ENCODE measurements at places on chromosomes 7 and 10.

DNA sequence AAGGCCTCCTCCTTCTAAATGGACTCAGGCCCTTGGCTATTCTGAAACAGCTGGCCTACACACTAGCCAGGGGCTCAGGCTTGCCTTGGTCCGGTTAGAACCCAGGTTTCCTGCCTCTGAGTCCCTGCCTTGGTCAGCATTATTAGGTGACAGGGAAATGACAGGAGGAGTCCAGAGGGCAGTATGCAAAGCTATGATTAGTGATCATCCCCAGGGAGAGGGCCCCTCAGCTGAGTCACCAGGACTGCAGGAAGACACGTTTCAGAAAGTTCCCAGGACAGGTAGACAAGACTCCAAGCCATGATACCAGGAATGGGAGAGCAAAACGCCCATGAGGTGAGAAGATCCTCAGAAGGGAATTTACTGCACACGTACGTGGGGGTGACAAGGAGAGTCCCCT lies 301.1 kb upstream of the COBL start:
- no peak for DNase-seq

DNA sequence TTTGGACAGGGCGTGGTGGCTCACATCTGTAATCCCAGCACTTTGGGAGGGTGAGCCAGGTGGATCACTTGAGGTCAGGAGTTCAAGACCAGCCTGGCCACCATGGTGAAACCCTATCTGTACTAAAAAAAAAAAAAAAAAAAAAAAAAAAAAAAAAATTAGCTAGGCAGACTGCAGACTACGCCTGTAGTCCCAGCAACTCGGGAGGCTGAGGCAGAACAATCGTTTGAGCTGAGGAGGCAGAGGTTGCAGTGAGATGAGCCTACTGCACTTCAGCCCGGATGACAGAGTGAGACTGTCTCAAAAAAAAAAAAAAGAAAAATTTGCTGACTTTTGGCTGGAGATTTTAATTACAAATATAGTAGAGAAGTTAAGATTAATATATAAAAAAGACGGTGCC lies 104.0 kb downstream of the HIPK2 start:
- DNase-seq = no peak

DNA sequence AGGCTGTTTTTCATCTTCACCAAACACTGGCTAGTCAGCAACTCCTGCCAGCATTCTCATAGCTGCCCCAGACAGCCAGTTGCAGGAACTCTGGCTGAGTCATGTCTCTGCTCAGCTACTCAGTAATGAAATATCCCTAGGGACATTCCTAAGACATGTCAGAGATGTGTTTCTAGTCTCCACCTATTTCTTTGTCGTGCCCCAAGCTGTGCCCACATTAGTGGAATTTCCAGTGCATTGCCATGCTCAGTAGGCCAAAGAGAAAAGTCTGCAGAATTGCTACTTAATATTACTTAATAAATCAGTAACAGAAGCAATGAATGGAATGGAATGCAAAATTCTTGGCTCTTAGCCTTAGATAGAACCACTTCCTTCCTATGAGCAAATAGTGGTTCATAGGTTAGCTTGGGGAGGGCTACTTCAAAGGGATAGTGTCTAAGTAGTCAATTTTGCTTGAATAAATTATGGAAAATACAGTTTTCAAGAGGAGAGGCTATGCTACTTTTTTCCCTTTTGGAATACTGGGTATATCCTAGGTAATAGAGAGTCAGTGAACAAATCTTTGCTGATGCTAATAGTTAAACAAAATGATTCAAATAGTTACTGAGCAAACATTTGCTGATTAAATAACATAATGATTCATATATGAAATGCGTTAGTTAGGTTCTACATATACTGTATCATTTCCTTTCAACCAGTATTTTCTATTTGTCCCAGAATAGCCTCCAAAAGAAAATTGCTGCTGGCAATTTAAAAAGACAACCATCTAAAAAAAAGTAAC lies 23.6 kb upstream of the SEMA3C start:
- no peak for DNase-seq

DNA sequence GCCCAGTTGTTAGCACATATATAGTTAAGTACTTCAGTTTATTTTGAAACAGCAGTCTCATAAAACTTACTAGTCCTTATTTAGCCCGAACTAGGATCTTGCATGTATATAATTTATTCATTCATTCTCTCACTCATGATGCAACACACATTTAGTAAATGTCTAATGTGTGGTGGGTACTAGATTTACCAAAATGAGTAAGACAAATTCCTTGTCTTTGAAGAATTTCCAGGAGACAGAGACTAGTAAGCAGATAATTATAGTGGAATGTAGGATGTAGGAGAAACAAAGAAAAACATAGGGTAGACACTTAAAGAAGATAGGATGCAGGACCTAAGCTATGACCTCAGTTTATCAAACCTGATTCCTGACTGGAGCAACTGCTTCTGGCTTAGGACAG lies 120.2 kb upstream of the AMPH start:
- no peak for DNase-seq

GRCh38 chr7:29946428-29947186 lies 43.0 kb downstream of the SCRN1 start:
- DNase-seq = no peak

- no peak for DNase-seq
Measured at GRCh38 chr10:111425459-111425858, 348.6 kb downstream of the ADRA2A start.

DNA sequence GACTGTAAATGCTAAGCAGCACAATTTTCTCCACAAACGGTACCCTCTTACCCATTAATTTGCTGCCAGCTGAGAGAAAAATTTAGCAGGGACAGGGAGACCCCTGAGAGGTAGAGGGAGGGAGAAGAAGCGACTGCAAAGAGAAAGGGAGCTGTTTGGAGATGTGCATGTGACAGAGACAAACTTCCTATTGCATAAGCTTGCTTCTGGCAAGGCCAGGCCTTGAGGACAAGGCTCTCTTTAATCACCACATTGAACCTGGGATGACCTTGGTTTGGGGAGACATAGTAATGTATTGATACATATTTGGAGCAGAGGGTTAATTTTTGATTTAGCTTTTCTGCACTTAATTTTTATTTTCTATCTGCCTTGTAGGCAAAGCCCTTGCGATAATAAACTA lies 31.1 kb upstream of the HIBADH start:
- no peak for DNase-seq

- no peak for DNase-seq
Measured at GRCh38 chr7:2681929-2682799, 5.8 kb upstream of the AMZ1 start.

DNA sequence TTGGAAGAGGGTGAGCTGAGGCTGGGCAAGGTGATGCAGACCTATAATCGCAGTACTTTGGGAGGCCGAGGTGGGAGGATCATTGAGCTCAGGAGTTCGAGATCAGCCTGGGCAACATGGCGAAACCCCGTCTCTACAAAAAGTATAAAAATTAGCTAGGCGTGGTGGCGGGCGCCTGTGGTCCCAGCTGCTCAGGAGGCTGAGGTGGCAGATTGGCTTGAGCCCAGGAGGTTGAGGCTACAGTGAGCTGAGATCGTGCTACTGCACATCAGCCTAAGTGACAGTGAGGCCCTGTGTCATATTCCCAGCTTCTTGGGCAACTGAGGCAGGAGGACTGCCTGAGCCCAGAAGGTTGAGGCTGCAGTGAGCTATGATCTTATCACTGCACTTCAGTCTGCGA lies 13.6 kb downstream of the BMPR1A start:
- DNase-seq = no peak

- no peak for DNase-seq
Measured at GRCh38 chr10:10538326-10538725, 479.3 kb upstream of the CELF2 start.

- no peak for DNase-seq
Measured at GRCh38 chr10:129962872-129963640, 1.0 kb downstream of the EBF3 start.

GRCh38 chr7:55992346-55992745 lies 28.0 kb downstream of the NIPSNAP2 start:
- DNase-seq = no peak

GRCh38 chr7:16315280-16315679 lies 106.1 kb downstream of the CRPPA start:
- no peak for DNase-seq

DNA sequence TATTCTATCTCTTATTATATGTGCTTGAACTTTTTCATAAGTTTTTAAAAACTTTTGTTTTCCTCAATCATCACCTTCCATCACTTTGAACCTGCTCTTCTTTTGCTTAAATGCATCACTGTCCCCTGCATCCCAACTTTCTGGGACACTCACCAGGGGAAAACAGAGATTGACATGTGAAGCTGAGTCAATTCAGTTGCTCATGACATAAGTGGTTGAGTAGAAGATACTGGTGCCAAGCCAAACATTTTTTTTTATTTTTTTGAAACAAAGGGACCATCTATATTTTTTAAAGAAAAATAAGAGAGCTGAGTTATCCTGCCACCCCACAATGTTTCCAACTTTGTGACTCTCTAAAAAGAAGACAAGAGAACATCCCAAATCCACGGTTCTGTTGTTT lies 61.8 kb upstream of the AHR start:
- DNase-seq = no peak

DNA sequence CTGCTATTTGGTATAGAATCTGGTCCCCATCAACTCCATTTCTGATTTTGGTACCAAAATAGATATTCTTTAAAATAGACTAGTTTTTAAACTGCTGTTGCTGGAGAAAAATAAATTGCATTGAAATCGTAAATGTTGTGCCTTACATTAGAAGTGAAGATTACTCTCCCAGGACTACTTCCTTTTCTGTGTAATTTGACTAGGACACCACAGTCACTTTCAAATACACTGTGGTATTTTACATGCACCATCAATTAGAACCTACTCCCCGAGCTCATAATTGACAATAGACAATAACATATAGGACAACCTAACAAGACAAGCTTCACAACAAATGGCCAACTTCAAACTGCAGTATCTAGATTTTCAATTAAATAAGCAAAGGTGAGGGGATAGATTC lies 211.5 kb downstream of the DGKB start:
- no peak for DNase-seq

- no peak for DNase-seq
Measured at GRCh38 chr7:107980671-107981190, 22.2 kb downstream of the LAMB1 start.

- no peak for DNase-seq
Measured at GRCh38 chr10:75600833-75601232, 169.4 kb downstream of the LRMDA start.

GRCh38 chr10:60107308-60107976 lies 201.1 kb upstream of the CCDC6 start:
- no peak for DNase-seq

DNA sequence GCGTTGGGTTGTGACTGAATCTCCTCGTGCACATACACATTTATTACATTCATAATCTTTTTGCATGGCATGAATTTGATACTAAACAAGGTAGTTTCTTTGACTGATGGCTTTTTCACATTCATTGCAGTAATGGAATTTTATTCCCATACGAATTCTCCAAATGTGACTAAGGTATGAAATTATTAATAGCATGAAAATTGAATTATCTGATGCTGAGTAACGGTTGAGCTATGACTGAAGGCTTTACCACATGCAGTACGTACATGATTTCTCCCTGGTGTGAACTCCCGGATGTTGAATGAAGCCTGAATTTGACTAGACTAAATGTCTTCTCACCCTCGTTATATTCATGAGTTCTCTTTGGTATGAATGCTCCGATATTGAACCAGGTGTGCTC lies 104.4 kb upstream of the C1GALT1 start:
- no peak for DNase-seq

GRCh38 chr10:112361951-112362751 lies 11.8 kb upstream of the ACSL5 start:
- DNase-seq = no peak

GRCh38 chr7:24346716-24347115 lies 62.7 kb downstream of the NPY start:
- no peak for DNase-seq

GRCh38 chr7:99112097-99112496 lies 31.8 kb downstream of the SMURF1 start:
- no peak for DNase-seq

GRCh38 chr10:21336476-21337170 lies 188.9 kb downstream of the SKIDA1 start:
- DNase-seq = no peak

GRCh38 chr10:29879862-29880261 lies 179.5 kb downstream of the JCAD start:
- DNase-seq = no peak

DNA sequence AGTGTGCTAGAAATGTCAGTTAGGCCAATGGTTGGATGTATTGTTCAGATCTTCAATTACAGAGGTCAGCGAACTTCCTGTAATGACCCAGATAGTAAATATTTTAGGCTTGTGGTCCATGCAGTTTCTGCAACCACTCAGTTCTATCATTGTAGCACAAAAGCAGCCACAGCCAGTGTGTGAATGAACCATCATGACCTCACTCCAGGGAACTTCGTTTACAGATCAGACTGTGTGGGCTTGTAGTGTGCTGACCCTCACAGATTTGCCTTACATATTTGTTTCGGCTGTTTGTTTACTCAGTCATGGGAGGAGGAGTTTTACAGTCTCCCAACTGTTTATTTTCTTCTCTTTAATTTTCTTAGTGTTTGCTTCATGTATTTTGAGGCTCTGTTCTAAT lies 55.4 kb downstream of the LANCL2 start:
- no peak for DNase-seq

DNA sequence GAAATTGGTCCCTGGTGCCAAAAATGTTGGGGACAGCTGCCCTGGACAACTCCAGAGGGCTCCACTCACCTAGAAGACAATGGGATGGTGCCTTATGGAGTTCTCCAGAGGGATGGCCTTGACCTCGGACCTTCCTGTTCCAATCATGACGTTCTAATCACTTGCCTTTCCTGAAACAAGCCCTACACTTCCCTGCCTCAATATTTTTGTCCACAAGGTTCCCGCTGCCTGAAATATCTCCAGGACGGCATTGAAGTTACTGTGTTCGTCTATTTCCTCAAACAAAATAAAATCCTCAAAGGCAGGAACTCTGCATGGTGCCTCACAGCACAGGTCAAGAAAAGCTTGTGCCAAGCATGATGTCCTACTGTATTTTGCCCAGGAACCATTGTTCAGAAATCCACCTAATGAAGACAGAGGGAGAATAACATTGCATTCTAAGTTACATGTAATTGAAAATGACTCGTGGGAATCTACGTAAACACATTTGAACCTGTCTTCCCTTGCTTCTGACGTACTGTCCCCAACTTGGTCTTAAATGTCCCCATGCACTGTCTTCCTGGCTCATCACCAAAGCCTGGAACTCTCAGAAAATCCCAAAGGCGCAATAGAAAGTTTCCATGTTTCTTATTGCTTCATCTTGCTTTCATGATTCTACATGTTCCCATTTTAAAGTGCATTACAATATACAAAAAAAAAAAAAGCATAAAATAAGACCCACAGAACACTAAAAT lies 342.3 kb upstream of the NRP1 start:
- no peak for DNase-seq

DNA sequence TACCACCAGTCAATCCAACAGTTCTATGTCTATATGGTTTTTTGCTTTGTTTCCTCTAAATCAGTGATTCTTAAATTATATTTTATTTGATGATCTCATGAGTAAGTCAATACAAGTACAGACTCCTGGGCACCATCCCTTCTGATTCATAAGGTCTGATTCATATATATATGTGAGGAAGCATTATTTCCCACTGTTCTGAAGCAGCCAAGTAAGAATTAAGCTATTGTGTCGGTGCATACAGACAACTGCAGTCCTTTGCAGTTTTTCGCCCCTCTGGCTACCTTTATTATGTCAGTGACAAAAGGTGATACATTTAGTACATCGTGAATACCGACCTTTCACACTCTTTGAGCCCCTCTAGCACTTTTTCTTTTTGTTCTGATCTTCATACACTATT lies 1079.6 kb upstream of the C7orf33 start:
- no peak for DNase-seq

- DNase-seq = no peak
Measured at GRCh38 chr7:41312235-41312634, 390.7 kb downstream of the INHBA start.

All from stimulated activated CD8-positive, alpha-beta memory T cell treated with anti-CD3 and anti-CD28 coated beads, Interleukin-2, amount 100 ng/mL, for 1 hour (primary cell).